ENCODE measurements at places on chromosomes 2 and 18.

DNA sequence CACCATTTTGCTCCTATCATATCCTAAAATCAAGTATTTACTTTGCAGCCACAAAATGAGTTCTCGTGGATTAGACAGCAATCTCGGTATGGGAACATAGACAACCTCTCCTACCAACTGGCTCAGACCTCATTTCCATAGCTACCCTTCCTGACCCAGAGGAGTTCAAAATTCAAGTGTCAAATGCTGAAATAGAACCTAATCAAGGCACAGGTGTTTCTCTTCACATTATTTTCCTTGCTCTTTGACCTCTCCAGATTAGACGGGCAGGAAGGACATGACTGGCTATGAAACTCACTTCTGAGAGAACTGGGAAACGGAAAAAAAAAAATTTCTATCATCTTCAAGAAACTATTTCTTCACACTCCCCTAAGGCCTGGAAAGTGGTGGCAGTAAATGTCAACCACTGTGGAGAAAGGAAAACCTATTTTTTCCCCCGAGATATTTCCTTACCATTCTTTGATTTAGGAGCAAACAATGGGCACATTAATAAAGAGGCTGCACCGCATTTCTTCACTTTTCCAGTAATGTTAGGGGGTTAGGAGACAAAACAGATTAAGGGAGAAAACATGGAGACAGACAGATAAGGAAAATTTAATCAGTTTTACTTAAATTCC lies 63.6 kb upstream of the DTNB start:
- no peak for DNase-seq

GRCh38 chr2:223494496-223494895 lies 107.7 kb downstream of the SCG2 start:
- no peak for DNase-seq

DNA sequence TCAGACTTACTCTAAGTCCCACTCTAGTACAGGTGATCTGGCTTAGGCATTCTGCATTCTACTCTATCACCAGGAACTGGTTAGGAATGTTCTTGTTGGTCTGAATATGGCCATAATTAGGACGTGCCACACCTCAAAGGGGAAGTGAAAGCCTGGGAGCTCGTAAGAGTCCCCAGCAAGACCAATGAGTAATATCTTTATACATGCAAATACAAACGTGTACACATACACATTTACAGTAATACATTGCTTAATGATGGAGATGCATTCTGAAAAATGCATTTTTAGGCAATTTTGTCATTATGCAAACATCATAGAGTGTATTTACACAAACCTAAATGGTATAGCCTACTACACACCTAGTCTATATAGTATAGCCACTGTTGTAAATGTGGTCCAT lies 19.5 kb upstream of the ERCC3 start:
- no peak for DNase-seq

DNA sequence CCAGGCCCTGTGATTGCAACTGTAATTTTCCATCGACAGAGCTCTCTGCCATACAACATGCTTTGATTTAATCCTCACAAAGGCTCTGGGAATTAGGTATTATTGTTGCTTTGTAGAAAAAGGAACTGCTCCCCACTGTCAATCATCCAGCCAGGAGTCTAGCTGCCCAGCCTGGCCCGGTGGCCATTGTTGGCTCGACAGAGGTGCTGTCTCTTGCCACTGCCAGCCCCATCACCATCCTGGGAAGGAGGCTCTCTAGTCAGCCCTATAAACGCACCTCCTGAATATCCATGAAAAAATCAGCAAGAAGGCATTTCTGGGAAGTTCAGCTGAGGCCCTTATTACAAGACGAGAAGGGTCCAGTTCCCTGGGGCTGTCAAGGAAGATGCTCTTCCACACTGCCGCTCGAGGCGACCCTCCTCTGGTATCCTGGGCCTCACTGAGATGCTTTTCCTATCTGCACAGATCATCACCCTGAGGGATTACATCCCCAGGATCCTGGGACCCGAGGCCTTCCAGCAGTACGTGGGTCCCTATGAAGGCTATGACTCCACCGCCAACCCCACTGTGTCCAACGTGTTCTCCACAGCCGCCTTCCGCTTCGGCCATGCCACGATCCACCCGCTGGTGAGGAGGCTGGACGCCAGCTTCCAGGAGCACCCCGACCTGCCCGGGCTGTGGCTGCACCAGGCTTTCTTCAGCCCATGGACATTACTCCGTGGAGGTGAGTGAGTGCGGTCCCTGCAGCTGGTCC lies 71.0 kb downstream of the TPO start:
- DNase-seq, result no peak

DNA sequence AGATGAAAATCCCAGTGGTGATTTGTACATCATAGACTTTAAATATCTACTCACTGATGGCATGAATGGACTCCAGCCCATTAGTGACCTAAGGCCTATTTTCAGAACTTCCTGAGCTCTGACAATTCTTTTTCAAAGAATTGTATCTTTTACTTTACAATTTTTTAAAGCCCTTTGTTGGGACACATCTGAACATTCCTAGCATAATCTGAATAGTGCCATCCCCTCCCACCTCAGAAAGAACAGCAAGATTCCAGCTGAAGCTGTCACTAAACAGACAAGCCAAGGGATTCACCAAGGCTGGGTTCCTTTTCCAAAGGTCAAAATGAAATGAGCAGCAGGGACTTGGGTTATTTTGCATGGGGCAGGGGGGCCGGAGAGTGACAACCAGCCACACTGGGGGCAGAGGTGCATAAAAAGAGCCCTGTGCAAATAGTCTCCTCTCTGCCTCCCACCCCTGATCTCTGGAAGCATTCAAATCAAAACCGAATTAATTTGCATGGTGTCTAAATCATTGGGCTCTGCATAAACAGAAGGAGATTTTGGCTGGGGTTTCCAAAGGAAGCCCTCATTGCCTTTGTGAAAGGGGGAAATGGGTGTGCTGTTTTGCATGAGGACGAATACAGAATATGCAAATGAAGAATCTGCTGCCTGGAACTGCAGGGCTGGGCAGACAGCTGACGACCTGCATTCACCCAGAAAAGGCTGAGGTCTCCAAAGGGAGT lies 17.2 kb downstream of the EPHA4 start:
- no peak for DNase-seq

GRCh38 chr2:236857781-236858180 lies 227.9 kb upstream of the COPS8 start:
- no peak for DNase-seq

DNA sequence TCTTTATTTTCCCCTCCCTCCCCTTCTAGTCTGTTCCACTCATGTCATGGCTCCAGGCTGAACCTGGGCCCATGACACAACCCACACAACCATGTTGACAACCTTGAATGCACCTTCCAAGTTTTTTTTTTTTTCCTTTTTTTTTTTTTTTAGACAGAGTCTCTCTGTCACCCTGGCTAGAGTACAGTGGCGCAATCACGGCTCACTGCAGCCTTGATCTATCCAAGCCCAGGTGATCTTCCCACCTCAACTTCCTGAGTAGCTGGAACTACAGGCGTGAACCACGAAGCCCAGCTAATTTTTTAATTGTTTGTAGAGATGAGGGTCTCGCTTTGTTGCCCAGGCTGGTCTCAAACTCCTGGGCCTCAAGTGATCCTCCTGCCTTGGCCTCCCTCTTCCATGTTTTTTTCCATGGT lies 21.9 kb upstream of the ROCK2 start:
- DNase-seq, result no peak

DNA sequence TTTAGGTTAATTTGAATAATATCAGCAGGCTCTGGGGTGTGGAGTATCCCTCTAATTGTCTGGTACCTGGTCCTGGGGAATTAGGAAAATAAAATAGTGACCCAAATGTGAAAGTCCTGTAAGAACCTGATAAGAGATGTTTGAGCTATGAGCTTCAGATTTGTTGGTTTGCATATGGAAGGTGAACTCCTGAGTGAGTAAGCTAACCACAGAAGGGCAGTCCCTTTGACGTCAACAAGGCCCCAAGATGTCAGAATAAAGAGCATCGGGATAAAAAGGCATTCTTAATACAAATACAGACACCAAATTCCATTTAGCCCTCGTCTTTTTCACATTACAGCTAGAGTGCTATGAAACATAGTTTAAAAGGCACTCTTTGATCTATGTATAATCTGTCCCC lies 1366.3 kb upstream of the TMEFF2 start:
- DNase-seq, result no peak

DNA sequence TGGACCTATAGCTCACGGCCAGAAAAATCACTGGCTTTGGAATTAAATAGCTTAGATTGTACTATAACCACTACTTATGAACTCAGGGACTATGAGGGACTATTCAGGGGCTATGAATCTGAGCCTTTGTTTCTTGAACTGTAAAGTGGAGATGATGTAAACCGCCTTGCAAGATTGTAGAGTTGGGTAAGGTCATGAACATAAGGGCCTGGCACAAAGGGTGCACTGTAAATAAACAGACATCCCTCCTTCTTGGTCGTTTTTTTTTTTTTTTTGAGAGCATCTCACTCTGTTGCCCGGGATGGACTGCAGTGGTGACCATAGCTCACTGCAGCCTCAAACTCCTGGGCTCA lies 2.8 kb downstream of the TMEM177 start:
- no peak for DNase-seq

- DNase-seq, result no peak
These were observed 276.6 kb downstream of the RNF152 start for GRCh38 chr18:61616111-61616610.

- DNase-seq, result no peak
These were observed 15.7 kb upstream of the TEX51 start for GRCh38 chr2:126882736-126883665.

DNA sequence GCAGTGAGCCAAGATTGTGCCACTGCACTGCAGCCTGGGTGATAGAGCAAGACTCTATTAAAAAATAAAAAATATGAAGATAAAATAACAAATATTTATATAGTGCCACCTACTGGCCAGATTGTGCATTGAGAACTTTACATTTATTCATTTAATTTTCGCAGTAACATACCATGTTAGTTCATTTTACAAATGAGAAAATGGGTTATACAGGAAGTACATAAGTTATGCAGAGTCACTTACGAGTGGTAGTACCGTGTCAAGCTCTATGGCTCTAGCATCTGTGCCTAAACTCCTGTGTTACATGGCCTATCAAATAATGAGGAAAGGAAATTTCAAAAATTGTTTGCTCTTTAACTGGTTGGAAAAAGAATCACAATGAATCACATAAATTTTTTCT lies 27.9 kb downstream of the RIF1 start:
- DNase-seq, result no peak

DNA sequence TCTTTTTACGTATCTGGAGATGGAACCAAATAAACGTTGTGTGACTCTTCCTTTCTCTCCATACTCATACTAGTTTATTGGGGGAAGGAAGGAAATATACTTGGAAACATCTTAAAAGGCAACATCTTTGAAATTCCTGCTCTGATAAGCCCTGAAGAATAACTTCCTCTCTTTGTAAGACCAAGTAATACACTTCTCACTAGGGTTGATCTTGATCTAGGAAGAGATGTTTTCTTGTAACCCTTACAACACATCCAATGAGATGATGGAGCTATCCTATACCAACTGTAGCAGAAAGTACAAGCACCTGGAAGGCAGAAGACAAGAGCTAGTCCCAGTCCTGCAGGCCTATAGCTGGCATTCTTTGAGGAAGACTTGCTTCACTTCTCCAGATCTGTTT lies 2.0 kb downstream of the ANKRD44 start:
- no peak for DNase-seq

DNA sequence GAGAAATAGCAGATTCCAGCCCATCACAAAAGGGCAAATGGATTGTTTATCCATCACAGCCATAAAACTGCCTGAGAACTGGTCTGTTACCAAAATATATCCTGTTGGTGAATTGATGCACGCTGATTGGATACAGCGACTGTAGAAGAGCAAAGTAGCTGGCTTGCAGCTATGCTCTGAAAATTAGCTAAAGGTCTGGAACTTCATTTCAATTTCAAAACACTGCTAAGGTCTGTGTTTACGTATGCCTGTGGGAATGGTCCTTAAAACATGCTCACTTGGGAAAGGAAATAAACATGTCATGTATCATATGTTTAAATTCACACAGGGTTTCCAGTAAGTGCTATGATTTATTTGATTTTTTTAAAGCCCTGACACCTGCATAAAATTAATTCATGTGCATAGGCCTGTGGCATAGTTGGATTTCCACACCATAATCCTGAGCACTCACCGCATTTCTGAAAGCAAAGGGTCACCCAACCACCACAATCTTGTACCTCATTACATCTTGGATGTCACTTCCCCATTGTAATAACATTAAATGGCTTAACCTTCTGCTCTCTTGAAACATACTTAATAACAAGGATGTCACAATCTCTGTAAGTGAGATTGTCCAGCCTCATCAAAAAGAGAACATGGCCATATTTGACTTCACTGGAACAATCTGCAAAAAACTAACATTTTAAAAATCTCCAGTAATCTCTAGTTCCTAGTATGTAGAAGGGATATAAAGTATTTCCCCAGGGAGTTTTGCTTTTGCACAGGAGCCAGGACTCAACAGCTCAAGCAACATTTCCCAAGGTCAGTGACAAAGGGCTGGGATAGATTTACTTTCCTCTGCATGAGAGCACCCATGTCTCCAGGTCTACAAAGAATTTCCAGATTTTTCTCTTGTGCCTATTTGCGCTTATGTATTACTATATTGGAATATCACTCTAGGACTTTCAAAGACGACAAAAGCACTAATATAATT lies 109.8 kb downstream of the FARSB start:
- DNase-seq, result no peak

- DNase-seq, result no peak
These were observed 114.4 kb upstream of the ACVR1C start for GRCh38 chr2:157743051-157743450.

DNA sequence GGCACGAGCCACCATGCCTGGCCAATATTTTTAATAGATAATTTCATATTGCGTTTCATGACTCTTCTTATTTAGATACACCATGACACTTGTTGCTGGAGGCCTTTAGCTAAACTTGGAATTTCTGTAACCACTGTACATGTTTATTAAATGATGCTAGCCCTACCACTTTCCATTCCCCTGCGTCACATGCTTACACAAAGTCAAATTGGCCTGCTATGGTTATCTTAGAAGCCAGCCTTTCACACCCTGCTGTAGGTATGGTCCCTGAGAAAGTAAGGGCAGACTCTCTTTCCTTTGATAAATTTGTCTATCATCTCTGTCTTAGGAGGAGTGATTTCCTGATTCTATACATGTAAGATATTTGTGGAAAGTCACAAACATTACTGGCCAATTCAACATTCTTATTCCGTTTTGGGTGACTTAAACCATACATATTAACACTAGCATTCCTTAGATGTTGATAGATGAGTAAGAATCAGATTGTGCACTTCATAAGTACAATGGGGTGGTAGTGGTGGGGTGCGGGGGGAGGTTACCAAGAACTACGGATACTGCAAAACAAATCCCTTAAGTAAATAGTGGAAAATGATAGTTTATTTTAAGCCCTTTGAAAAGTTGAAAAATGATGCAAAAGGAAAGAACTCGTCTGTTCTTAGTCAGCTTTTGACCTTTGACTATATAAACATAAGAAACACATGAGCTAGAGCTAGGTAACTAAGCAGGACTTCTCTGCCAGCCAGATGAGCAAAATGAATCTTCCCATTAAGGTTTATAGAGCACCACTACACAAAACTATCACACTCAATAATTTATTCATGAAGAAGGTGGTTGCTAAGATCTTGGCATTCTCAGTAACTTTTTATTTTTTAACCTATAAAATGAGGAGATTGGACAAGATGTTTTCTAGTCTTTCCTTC lies 7.9 kb upstream of the NDUFV2 start:
- DNase-seq, result no peak
